Midbrain (tissue), 1 donor: ENCODE measurements at places on chromosomes 7 and 10.

GRCh38 chr7:146889806-146890555, 773.4 kb downstream of the CNTNAP2 start:
- DNase-seq: no peak

DNA sequence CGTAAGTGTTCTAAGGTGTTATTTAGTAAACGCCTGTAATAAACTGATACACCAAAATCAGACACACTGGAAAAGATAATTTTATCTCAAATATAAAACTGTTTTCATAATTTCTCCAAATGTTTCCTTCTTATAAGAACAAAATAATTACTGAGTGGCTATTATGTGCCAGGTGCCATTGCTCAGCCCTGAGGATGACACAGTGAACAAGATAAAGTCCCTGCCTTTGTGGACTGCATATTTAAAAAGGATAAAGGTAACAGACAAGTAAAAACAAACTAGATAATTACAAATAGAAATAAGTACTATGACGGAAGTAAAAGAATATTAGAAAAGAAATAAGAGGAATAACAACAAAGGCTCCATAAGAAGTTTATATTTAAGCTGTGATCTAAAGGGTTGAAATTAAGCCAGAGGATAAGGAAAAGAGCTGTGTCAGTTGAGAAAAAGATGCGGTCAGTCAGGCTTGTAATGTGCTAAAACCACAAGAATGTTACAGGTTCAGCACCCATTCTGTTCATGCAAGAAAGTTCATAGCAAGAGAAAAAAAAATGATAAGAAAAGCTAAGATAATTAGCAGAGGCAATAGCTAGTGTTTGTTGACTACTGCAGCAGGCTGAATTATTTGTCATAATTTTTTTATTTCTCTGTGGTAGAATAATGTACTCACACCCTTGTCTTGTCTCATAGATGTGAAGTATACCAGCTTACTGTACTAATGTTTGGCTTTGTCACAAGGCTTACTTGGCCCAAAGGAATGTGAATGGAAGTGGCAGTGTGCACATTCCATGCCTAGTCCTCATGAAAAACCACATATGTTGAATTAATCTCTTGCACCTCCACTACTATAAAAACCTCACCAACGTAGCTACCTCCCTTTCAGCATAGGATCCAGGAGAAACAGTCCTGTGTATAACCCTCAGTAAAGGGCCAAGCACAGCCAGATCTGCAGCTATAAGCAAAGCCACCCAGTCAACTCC, 75.1 kb downstream of the CRPPA start:
- no peak for DNase-seq

DNA sequence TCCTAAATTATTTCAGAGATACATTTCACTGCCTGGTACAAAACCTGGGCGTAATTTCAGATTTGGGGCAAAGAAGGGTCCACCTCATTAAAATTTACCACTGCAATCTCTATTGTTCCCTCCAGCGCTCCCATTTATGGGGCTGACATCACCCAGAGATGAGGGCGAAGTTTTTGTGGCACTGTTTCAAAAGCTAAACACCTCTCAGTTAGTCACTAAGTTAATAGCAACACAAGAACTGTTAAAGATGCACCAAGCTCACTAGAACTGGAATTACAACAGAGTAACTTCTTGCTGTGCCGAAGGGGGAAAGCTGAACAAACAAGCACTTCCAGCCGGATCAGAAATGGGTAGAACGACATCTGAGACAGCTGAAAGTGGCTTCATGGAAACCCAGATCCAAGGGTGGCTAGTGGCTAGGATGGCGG, 179.4 kb downstream of the GATA3 start:
- no peak for DNase-seq

- DNase-seq: no peak
These were observed 112.0 kb downstream of the EBF3 start for GRCh38 chr10:129851941-129852640.

DNA sequence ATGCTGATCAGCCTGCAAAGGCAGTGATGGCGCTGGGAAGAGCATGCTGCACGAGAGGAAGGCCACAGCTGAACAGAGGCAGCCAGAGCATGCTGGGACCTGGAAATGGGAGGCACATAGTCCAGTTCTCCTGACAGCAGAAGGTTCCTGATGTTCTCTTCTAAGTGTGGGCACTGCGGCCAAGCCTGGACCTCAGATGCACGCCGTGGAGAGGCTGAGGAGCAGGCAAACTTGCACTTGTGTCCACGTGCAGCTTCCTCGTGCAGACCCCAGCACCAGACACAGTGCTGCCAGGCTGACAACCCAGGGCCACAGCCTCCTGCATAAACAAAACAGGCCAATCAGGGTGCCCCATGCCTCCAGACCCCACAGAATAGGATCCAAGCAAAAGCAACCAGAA, 93.5 kb upstream of the LANCL2 start:
- no peak for DNase-seq
